Endothelial cell (in vitro differentiated cells): ENCODE measurements at places on chromosomes 11 and 22.

GRCh38 chr11:43825217-43825816, 55.3 kb upstream of the ALKBH3 start:
- no peaks in the 10 kb centered on the region for H3K27me3 ChIP-seq
- H3K4me3 ChIP-seq = no peak overlapping the region
- DNase-seq = peak; percentile 36
- H3K4me1 ChIP-seq = no peaks in the 10 kb centered on the region
- H3K36me3 ChIP-seq = peaks cover 21% of the 10 kb centered on the region
- peak overlapping the region; percentile 18 for H3K27ac ChIP-seq

- H3K4me1 ChIP-seq = peaks cover 55% of the 10 kb centered on the region
- H3K4me3 ChIP-seq = no peak overlapping the region
Measured at GRCh38 chr11:1305501-1306056, 3.9 kb downstream of the TOLLIP start.

- no peaks in the 10 kb centered on the region for H3K27me3 ChIP-seq
- H3K4me3 ChIP-seq = no peak overlapping the region
- no peak overlapping the region for H3K27ac ChIP-seq
- no peak for DNase-seq
- peaks cover 3% of the 10 kb centered on the region for H3K4me1 ChIP-seq
- no peaks in the 10 kb centered on the region for H3K36me3 ChIP-seq
Measured at GRCh38 chr11:83033972-83034672, 37.6 kb downstream of the RAB30 start.

DNA sequence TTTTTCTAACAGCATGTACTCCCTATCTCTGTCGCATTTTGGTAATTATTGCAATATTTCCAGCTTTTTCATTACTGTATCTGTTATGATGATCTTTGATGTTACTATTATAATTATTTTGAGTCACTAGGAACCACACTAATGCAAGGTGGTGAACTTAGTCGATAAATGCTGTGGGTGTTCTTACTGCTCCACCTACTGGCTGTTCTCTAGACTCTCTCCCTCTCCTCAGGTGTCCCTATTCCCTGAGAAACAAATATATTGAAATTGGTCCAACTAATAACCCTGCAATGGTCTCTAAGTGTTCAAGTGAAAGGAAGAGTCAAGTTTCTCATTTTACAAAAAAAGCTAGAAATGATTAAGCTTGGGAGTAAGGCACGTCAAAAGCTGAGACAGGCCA, 10.5 kb downstream of the ARL14EP start:
- no peak overlapping the region for H3K27ac ChIP-seq
- no peaks in the 10 kb centered on the region for H3K27me3 ChIP-seq
- no peak overlapping the region for H3K4me3 ChIP-seq

- peak; percentile 43 for DNase-seq
- no peak overlapping the region for H3K27ac ChIP-seq
- peaks cover 20% of the 10 kb centered on the region for H3K4me1 ChIP-seq
- H3K27me3 ChIP-seq = peaks cover 1% of the 10 kb centered on the region
Measured at GRCh38 chr11:105609341-105609781, 512 bp upstream of the GRIA4 start.

GRCh38 chr11:12746593-12747097, 72.4 kb downstream of the TEAD1 start:
- H3K27ac ChIP-seq = peak overlapping the region; percentile 61

DNA sequence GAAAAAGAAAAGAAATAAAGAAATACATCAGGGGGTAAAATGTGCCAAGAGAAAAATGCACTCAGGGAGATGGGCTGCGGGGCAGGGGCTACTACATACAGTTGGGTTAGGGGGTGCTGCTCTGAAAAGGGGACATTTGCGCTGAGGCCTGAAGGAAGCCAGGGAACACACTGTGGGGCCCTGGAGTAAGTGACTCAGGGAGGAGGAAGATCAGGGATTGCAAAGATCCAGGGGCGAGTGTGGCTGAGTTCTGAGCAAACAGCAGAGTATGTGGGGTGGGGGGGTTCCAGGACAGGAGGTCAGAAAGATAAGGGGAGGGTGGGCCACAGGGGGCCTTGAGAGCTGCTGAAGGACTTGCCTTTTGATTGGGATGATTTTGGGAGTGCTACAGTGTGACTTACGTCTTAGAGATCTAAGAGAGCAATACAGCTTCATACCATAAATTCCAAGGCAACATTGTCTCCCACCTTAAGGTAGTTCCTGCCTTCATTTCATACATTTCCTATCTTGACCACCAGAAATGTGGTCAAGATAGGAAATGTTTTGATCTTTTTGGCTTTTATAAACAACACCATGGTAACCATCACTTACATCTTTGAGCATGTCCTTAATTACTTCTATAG, 5.8 kb downstream of the A4GALT start:
- no peak for DNase-seq
- no peak overlapping the region for H3K4me3 ChIP-seq
- peaks cover 4% of the 10 kb centered on the region for H3K36me3 ChIP-seq
- peaks cover 4% of the 10 kb centered on the region for H3K27me3 ChIP-seq
- peak overlapping the region; percentile 77 for H3K27ac ChIP-seq
- peaks cover 33% of the 10 kb centered on the region for H3K4me1 ChIP-seq

- DNase-seq = no peak
- no peaks in the 10 kb centered on the region for H3K4me1 ChIP-seq
- H3K36me3 ChIP-seq = no peaks in the 10 kb centered on the region
- peaks cover 3% of the 10 kb centered on the region for H3K27me3 ChIP-seq
- H3K27ac ChIP-seq = no peak overlapping the region
Measured at GRCh38 chr11:68825571-68825970, 16.1 kb downstream of the CPT1A start.

DNA sequence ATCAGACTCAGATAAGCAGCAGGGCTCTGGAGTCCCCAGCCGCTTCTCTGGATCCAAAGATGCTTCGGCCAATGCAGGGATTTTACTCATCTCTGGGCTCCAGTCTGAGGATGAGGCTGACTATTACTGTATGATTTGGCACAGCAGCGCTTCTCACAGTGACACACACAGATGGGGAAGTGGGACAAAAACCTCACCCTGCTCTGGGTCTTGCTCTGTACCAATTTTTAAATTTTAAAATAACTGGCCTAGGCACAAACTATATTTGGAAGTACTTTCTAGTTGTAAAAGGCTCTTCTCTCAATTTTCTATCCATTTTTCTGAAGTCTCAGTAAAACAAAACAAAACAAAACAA, 131.7 kb downstream of the VPREB1 start:
- H3K36me3 ChIP-seq = no peaks in the 10 kb centered on the region
- no peak overlapping the region for H3K27ac ChIP-seq
- DNase-seq = no peak
- H3K27me3 ChIP-seq = peaks cover 4% of the 10 kb centered on the region

- H3K4me1 ChIP-seq = peaks cover 18% of the 10 kb centered on the region
- H3K4me3 ChIP-seq = no peak overlapping the region
- H3K27me3 ChIP-seq = peaks cover 2% of the 10 kb centered on the region
- H3K36me3 ChIP-seq = peaks cover 21% of the 10 kb centered on the region
- no peak for DNase-seq
Measured at GRCh38 chr11:123441161-123441560, 11.1 kb downstream of the GRAMD1B start.

DNA sequence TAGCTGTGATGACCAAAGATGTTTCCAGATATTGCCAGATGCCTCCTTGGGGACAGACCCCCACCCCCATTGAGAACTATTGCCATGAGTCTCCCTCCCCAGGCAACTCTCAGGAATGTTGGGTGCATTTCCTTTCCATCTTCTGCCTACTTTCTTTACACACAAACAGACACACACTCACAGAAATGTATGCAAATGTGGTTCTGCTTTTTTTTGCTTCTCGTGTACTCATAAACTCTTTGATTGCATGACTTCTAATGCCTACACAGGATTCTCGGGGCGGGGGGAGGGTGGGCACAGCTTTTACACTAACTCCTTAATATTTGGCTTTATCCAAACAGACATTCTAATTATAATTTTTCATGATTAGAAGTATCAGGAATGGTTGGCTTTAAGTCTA, 53.3 kb upstream of the SUSD2 start:
- peaks cover 4% of the 10 kb centered on the region for H3K27me3 ChIP-seq
- H3K36me3 ChIP-seq = peaks cover 16% of the 10 kb centered on the region
- H3K4me3 ChIP-seq = no peak overlapping the region
- no peaks in the 10 kb centered on the region for H3K4me1 ChIP-seq
- DNase-seq = no peak

DNA sequence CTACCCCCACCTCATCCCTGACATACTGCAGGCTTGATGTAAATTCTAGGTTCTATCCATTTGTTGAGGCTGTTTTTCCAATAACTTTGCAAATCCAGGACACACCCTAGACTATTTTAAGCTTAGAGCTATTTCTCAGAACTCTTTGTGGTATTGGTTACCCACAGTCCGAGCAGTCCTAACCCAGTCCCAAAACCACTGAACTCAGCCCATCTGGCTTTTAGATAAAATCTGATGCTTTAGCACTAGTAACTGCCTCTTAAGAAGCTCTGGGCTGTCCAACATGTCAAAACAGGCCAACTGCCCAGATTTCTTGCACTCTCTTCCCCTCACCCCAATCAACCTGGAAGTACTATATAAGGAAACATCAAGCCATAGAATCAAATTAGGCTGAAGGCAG, 344.4 kb upstream of the CADM1 start:
- H3K36me3 ChIP-seq = no peaks in the 10 kb centered on the region
- H3K27me3 ChIP-seq = no peaks in the 10 kb centered on the region
- H3K4me3 ChIP-seq = no peak overlapping the region

DNA sequence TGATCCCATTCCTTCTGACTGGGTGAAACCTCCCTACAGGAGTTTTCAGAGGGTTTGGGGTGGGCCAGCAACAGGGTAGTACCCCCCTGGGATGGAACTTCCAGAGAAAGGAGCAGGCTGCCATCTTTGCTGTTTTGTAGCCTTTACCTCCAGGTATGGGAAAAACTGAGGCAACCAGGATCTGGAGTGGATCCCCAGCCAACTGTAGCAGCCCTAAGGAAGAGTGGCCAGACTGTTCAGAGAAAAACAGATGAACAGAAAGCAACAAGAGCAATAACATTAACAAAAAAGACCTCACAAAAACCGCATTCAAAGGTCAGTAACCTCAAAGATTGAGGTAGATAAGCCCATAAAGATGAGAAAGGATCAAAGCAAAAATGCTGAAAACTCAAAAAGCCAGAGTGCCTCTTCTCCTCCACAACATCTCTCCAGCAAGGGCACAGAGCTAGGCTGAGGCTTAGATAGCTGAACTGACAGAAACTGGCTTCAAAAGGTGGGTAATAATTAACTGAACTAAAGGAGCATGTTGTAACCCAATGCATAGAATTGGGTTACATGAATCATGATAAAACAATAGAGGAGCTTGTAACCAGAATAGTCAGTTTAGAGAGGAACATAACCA, 1288.6 kb upstream of the CNTN5 start:
- DNase-seq = no peak
- H3K4me1 ChIP-seq = no peaks in the 10 kb centered on the region
- no peaks in the 10 kb centered on the region for H3K27me3 ChIP-seq
- H3K27ac ChIP-seq = no peak overlapping the region

GRCh38 chr11:23974601-23975000, 522.3 kb upstream of the LUZP2 start:
- H3K36me3 ChIP-seq = no peaks in the 10 kb centered on the region
- DNase-seq = no peak
- no peak overlapping the region for H3K27ac ChIP-seq
- peaks cover 1% of the 10 kb centered on the region for H3K27me3 ChIP-seq

DNA sequence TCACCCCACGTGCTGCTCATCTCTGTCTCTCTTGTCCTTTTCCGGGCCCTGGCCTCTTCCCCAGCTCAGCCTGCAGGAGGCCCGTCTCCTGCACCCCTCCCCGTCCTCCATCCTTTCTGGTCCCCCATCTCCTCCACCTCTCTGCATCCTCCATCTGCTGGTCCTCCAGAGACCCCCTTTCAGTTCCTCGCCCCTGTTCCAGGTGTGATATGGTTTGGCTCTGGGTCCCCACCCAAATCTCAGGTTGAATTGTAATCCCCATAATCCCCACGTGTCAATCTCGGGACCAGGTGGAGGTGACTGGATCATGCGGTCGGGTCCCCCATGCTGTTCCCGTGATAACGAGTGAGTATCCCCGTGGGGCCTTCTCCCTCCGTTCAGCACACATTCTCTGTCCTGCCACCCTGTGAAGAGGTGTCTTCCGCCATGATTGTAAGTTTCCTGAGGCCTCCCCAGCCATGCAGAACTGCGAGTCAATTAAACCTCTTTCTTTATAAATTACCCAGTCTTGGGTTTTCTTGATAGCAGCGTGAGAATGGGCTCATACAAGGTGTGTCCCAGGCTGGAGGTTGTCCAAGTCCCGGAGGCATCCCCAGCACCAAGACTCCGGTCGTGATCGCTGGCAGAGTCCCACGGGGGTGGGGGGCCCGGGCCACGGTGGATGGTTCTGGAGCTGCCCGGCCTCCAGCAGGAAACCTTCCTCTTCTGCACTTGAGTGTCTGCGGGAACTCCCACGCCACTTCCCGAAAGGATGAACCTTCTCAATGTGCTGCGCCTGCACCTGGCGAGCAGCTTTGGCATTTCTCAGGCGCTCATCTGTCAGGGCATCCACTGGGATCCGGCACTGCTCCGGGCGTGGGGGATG, 29.0 kb upstream of the TOLLIP start:
- H3K27ac ChIP-seq = no peak overlapping the region
- peaks cover 2% of the 10 kb centered on the region for H3K4me1 ChIP-seq
- H3K27me3 ChIP-seq = peaks cover 13% of the 10 kb centered on the region
- peak overlapping the region; percentile 63 for H3K4me3 ChIP-seq

GRCh38 chr11:17887779-17888178, 125.1 kb downstream of the SERGEF start:
- peaks cover 2% of the 10 kb centered on the region for H3K4me1 ChIP-seq
- H3K36me3 ChIP-seq = no peaks in the 10 kb centered on the region
- no peak overlapping the region for H3K4me3 ChIP-seq
- H3K27ac ChIP-seq = no peak overlapping the region

DNA sequence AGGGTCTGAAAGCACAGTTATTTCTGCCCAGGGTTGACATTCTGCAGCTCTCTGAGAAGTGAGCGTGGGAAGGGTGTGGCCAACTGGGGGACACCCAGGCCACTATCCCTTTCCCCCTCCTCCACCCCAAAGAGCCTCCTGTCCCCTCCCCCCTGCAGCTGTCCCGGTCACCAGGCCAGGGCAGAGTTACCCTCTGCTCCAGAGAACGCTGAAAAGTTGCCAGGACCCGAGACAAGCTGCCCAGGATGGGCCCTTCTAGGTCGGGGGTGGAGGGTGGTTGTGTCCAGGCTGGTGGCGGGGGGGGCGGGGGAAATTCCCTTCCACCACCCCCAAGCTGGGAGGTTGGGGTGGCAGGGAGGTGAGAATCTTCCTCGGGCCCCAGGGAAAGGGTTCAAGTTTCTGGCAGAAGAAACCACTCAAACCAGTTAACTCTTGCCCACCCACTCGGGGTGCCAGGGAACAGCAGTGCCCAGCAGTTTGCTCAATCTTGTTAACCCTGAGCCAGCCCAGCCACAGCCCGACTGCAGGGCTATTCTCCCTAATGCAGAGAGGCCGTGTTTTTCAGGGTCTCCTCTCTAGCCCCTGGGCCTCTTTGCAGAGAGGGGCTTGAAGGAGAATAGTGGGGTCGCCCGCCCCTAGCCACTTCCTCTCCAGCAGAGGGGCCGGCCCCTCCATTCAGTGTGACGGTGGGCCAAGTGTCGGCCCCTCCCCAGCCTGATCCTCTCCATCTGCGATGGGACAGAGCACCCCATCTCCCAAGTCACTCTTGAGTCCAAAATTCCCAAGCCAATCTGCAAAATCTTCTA, 697 bp downstream of the LGALS1 start:
- peaks cover 4% of the 10 kb centered on the region for H3K27me3 ChIP-seq
- no peak for DNase-seq
- peak overlapping the region; percentile 30 for H3K27ac ChIP-seq
- H3K4me1 ChIP-seq = peaks cover 6% of the 10 kb centered on the region
- no peaks in the 10 kb centered on the region for H3K36me3 ChIP-seq

- DNase-seq = no peak
- H3K4me1 ChIP-seq = peaks cover 10% of the 10 kb centered on the region
- H3K36me3 ChIP-seq = peaks cover 6% of the 10 kb centered on the region
- H3K4me3 ChIP-seq = no peak overlapping the region
- no peaks in the 10 kb centered on the region for H3K27me3 ChIP-seq
Measured at GRCh38 chr22:46878191-46878948, 115.9 kb downstream of the TBC1D22A start.
